ENCODE measurements at places on chromosomes 6 and 20. TPM values are rescaled to one million over a fixed set of nuclear protein-coding genes. Genes with fewer than 3 reads are reported as not detected.

The PACRG gene
- not detected for total RNA-seq

The BPI gene
- not detected for total RNA-seq

The ZNF311 gene
- total RNA-seq = not detected

The TNXB gene
- 2.7 TPM for total RNA-seq

The CNBD2 gene
- total RNA-seq = 15.7 TPM

The CSNK2B gene
- total RNA-seq = 129 TPM

The TPBG gene
- 14.6 TPM for total RNA-seq

The MCHR2 gene
- total RNA-seq = not detected

The IFT52 gene
- total RNA-seq = 34.8 TPM

The BPIFB4 gene
- not detected for total RNA-seq

The OR2H2 gene
- not detected for total RNA-seq

The GGTLC1 gene
- not detected for total RNA-seq

The FGD2 gene
- total RNA-seq = not detected

The SRMS gene
- total RNA-seq = not detected

The OOEP gene
- not detected for total RNA-seq

The TINAG gene
- not detected for total RNA-seq

The KCNS1 gene
- not detected for total RNA-seq

The MC3R gene
- not detected for total RNA-seq

The PRSS16 gene
- 3.5 TPM for total RNA-seq

The HLA-DRA gene
- total RNA-seq = 285 TPM

The KCNQ5 gene
- total RNA-seq = 5.9 TPM

The C4B gene
- 2.1 TPM for total RNA-seq

The RCAN2 gene
- total RNA-seq = 0.34 TPM

Measured in A375 (cell line).